T-cell (primary cell): ENCODE measurements at places on chromosomes 12 and 14.

- H3K4me3 ChIP-seq: no peak overlapping the region
- DNase-seq: no peak
- H3K36me3 ChIP-seq: no peaks in the 10 kb centered on the region
- no peak overlapping the region for H3K27ac ChIP-seq
- H3K27me3 ChIP-seq: no peaks in the 10 kb centered on the region
These were observed 578.6 kb downstream of the SLC16A7 start for GRCh38 chr12:60174476-60174875.

- H3K4me1 ChIP-seq: no peaks in the 10 kb centered on the region
- H3K27ac ChIP-seq: no peak overlapping the region
- H3K4me3 ChIP-seq: no peak overlapping the region
- H3K27me3 ChIP-seq: no peaks in the 10 kb centered on the region
- DNase-seq: no peak
These were observed 16.0 kb upstream of the EIF5 start for GRCh38 chr14:103317976-103318580.

DNA sequence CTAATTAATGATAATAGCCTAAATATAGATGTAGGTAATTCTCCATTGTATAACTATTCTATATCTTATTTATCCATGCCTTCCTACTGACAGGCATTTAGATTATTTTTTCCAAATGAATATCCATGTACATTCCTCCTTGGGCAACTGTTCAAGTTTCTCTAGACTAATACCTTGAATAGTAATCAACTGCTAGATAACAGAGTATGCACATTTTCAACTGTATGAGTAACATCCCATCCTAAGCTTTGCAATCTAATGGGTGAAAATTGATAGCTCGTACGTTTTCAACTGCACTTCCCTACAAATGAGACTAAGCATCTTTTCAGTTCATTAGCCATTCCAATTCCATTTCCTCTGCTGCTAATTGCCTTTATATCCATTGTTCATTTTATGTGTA, 37.0 kb downstream of the YAF2 start:
- no peaks in the 10 kb centered on the region for H3K27me3 ChIP-seq
- DNase-seq: no peak
- H3K36me3 ChIP-seq: peaks cover 4% of the 10 kb centered on the region
- no peaks in the 10 kb centered on the region for H3K4me1 ChIP-seq
- no peak overlapping the region for H3K4me3 ChIP-seq
- H3K27ac ChIP-seq: no peak overlapping the region

DNA sequence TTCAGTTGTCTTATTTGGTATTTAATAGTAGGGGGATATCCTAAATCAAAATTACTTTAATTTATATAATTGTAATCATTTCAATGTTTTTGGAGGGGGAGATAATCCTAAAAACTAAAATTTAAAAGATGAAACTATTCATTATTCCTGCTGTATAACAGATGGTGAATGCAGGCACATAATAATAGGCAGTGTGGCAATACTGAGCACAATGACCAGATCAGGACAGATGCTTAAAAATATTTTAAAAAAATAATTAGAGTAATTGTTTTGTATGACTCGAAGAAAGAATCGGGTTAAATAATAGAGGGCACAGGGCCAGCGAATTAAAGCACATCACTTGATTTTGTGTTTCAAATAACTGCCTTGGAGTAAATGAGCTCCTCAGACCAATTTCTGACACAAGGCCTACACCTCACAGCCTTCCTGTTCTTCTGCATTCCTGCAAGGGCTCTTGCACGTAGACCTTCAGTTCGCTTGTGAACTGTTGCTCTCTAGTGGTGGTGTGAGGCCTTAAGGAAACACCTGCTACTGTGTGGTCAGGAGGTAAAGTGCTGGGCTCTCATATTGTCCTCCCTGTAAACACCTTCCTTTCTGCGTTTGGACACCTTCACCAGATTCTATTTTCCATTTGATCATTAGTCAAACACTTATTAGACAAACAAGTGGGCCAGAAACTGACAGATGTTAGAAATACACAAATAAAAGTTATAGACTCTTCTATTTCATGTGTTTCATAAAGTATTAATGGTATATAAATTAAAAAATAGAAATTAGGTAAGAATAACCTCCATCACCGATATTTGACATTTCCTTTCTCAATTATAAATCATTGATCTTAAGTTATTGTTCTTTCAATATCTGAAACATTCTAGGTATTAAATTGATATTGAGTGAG, 29.3 kb upstream of the KLRF1 start:
- H3K27ac ChIP-seq: peak overlapping the region; percentile 54
- H3K4me1 ChIP-seq: peaks cover 42% of the 10 kb centered on the region
- no peak overlapping the region for H3K4me3 ChIP-seq
- H3K36me3 ChIP-seq: no peaks in the 10 kb centered on the region

GRCh38 chr14:25150401-25150800, 100.5 kb upstream of the STXBP6 start:
- no peaks in the 10 kb centered on the region for H3K36me3 ChIP-seq
- DNase-seq: no peak
- H3K4me1 ChIP-seq: no peaks in the 10 kb centered on the region

- no peak overlapping the region for H3K4me3 ChIP-seq
- no peaks in the 10 kb centered on the region for H3K27me3 ChIP-seq
- H3K27ac ChIP-seq: no peak overlapping the region
- no peak for DNase-seq
- peaks cover 29% of the 10 kb centered on the region for H3K4me1 ChIP-seq
These were observed 40.2 kb upstream of the FBRSL1 start for GRCh38 chr12:132449565-132450417.

GRCh38 chr14:95903165-95903564, 26.5 kb downstream of the TUNAR start:
- H3K27ac ChIP-seq: no peak overlapping the region
- H3K4me3 ChIP-seq: no peak overlapping the region
- no peaks in the 10 kb centered on the region for H3K4me1 ChIP-seq
- no peak for DNase-seq
- no peaks in the 10 kb centered on the region for H3K36me3 ChIP-seq

GRCh38 chr12:58860056-58860787, 60.1 kb downstream of the LRIG3 start:
- DNase-seq: no peak
- no peaks in the 10 kb centered on the region for H3K27me3 ChIP-seq
- H3K36me3 ChIP-seq: no peaks in the 10 kb centered on the region
- H3K4me3 ChIP-seq: no peak overlapping the region
- H3K27ac ChIP-seq: no peak overlapping the region

- no peak for DNase-seq
- H3K4me1 ChIP-seq: no peaks in the 10 kb centered on the region
- no peak overlapping the region for H3K4me3 ChIP-seq
- H3K27ac ChIP-seq: no peak overlapping the region
- peaks cover 4% of the 10 kb centered on the region for H3K36me3 ChIP-seq
- no peaks in the 10 kb centered on the region for H3K27me3 ChIP-seq
These were observed 153.5 kb downstream of the RBM19 start for GRCh38 chr12:113812411-113813228.

GRCh38 chr14:20969336-20969735, 14.0 kb downstream of the RNASE2 start:
- no peak overlapping the region for H3K27ac ChIP-seq
- no peak for DNase-seq
- no peaks in the 10 kb centered on the region for H3K36me3 ChIP-seq
- no peak overlapping the region for H3K4me3 ChIP-seq
- peaks cover 12% of the 10 kb centered on the region for H3K4me1 ChIP-seq

GRCh38 chr14:56271970-56272369, 153.8 kb downstream of the PELI2 start:
- no peaks in the 10 kb centered on the region for H3K4me1 ChIP-seq
- no peak overlapping the region for H3K27ac ChIP-seq
- H3K27me3 ChIP-seq: no peaks in the 10 kb centered on the region
- no peak for DNase-seq

DNA sequence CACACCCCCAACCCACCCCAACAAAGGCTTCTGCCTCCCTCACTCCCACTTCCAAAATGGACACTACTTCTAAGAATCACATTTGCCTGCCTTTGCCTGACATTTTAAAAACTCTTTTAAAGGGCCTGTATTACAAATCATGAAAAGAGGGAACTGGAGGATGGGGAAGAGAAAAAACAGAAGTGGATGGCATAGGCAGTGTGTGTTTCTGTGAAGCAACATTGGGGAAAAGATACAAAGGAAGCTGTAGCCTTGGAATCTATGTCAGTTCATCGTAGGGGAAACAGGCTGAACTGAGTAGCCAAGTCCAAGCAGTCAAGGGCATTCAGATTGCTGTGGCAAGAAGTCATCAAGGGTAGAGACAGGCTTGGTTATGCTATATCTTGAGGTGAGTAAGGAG, 273.9 kb downstream of the BTG1 start:
- no peak overlapping the region for H3K4me3 ChIP-seq
- peaks cover 27% of the 10 kb centered on the region for H3K4me1 ChIP-seq
- DNase-seq: no peak

- no peak overlapping the region for H3K4me3 ChIP-seq
- no peaks in the 10 kb centered on the region for H3K36me3 ChIP-seq
- no peaks in the 10 kb centered on the region for H3K27me3 ChIP-seq
- H3K27ac ChIP-seq: peak overlapping the region; percentile 71
- DNase-seq: no peak
- peaks cover 29% of the 10 kb centered on the region for H3K4me1 ChIP-seq
These were observed 48.0 kb downstream of the ARF6 start for GRCh38 chr14:49940808-49941421.

DNA sequence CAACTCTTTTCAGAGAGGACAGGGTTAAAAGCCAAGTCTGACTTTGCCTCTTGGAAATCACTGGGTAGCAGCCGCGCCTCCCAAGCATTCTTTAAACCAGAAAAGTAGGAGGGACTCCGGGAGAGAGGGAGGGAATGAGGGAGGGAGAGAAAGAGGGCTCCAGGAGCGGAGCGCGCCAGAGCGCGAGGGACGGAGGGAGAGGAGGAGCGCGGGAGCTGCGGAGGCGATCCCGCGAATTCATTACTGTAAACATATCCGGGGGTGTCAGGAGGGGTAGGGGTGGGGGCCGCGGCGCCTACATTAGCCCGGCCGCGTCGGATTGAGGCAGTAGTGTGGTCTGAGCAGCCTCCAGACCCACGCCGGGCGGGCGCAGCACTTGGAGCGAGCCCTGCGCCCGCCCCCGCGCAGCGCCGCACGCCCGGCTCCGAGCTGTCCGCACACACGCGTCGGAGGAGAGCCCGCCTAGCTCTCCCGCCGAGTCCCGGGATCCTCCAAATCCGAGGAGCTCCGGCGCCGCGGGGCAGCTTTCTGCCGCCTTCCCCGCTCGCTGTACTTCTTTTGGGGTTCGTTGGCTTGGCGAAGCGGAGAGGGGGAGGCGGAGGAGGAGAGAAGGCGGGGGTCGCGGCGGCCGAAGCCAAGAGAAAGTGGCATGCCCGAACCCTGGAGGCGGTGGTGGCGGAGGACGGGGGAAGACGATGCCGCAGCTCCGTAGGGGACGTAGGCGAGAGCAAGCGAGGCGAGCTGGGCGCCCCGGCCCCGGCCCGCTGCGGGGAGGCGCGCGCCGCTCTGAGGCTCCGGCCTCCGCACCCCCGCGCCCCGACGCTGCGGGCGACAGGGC, 3.3 kb downstream of the FLRT2 start:
- H3K27ac ChIP-seq: no peak overlapping the region
- H3K36me3 ChIP-seq: no peaks in the 10 kb centered on the region
- no peak overlapping the region for H3K4me3 ChIP-seq
- peaks cover 23% of the 10 kb centered on the region for H3K27me3 ChIP-seq

DNA sequence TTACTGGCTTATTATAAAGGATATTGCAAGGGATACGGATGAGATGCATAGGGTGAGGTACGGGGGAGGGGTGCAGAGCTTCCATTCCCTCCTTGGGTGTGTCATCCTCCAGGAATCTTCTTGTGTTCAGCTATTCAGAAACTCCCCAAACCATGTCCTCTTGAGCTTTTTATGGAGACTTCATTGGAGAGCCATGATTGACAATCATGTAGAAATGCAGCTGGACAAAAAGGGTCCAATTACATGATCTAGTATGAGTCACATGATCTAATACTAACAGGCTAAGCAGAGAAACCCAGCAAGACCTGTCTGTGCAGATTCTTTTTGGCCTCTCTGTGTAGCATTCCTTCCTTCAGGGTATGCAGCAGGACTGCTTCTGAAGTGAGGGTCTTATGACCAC, 23.9 kb upstream of the FLVCR2 start:
- H3K36me3 ChIP-seq: no peaks in the 10 kb centered on the region
- H3K4me1 ChIP-seq: peaks cover 12% of the 10 kb centered on the region
- no peaks in the 10 kb centered on the region for H3K27me3 ChIP-seq
- no peak for DNase-seq
- H3K27ac ChIP-seq: no peak overlapping the region
- H3K4me3 ChIP-seq: no peak overlapping the region

DNA sequence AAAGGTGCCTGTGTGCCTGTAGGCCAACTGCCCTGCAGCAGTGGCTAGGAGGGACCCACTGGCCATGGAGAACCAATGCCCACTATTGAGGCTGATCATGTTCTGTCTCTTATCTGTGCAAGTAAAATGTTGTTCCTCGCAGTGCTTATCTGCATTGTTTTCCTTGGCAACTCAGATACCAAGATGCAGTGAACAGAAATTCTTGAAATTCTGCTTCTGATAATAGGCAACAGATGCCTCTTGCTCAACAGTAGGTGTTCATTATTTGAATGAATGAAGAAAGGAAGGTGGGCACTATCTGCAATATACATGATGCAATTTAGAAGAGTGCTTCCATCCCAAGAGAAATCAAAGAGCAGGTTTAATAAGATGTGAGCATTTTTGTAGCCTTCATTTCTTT, 232.2 kb downstream of the NUAK1 start:
- no peak overlapping the region for H3K27ac ChIP-seq
- DNase-seq: no peak
- H3K4me1 ChIP-seq: no peaks in the 10 kb centered on the region
- no peaks in the 10 kb centered on the region for H3K27me3 ChIP-seq
- H3K4me3 ChIP-seq: no peak overlapping the region

GRCh38 chr14:71625891-71626701, 306.1 kb upstream of the RGS6 start:
- peaks cover 6% of the 10 kb centered on the region for H3K36me3 ChIP-seq
- no peaks in the 10 kb centered on the region for H3K4me1 ChIP-seq
- no peak overlapping the region for H3K27ac ChIP-seq
- no peak overlapping the region for H3K4me3 ChIP-seq
- DNase-seq: no peak
- H3K27me3 ChIP-seq: no peaks in the 10 kb centered on the region

DNA sequence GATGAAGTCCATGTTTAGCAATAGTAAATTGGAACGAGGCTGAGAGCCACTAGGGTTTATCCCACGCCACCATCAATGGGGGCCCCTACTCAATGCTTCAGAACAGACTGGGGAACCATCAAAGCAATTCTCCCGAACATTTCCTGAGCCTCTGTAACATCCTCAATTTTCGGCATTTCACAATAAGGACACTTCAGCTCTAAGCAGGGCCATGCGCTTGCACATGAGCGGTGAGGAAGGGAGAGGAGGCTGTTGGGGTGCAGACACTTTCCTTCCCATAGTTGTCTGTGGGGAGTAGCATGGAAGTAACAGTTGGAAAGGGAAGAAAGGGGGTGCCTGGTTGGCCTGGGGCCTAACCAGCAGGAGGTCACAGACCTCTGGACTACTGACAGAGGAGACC, 129.9 kb upstream of the PRMT8 start:
- H3K27ac ChIP-seq: no peak overlapping the region
- no peaks in the 10 kb centered on the region for H3K27me3 ChIP-seq
- no peaks in the 10 kb centered on the region for H3K4me1 ChIP-seq
- DNase-seq: no peak

GRCh38 chr12:93827669-93828068, 150.5 kb downstream of the CRADD start:
- DNase-seq: no peak
- H3K4me1 ChIP-seq: no peaks in the 10 kb centered on the region
- H3K36me3 ChIP-seq: no peaks in the 10 kb centered on the region
- no peak overlapping the region for H3K4me3 ChIP-seq
- no peak overlapping the region for H3K27ac ChIP-seq

- no peak for DNase-seq
- H3K4me3 ChIP-seq: peak overlapping the region; percentile 99
- peak overlapping the region; percentile 91 for H3K27ac ChIP-seq
- peaks cover 6% of the 10 kb centered on the region for H3K27me3 ChIP-seq
- no peaks in the 10 kb centered on the region for H3K36me3 ChIP-seq
These were observed 520 bp upstream of the MON2 start for GRCh38 chr12:62466018-62466593.
